Endothelial cell of umbilical vein (primary cell): ENCODE measurements at places on chromosomes 7 and 10. TPM values are rescaled to one million over a fixed set of nuclear protein-coding genes. Genes with fewer than 3 reads are reported as not detected.

DNA sequence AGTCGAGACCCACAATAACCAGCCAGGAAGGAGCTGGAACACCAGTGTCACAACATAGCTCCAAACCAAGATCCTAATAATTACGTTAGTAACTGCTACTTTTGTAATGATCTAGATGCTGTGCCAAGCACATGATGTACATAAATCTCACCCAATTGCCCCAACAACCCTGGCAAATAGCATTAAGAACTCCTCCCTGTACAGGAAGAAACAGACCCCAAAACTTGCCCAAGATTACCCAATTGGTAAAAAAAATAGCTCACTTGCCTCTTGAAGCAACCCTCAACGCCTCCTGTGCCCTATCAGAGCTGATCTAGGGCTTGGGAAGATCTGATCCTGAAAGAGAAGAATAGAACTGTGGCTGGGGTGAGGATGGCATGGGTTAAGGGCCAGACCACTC, 628.7 kb upstream of the AUTS2 start:
- H3K36me3 ChIP-seq, result no peaks in the 10 kb centered on the region
- no peak for DNase-seq
- no peaks in the 10 kb centered on the region for H3K4me1 ChIP-seq

The CTTNBP2 gene
- total RNA-seq, result 0.25 and 0.35 TPM in 2 replicates

The MBLAC1 gene
- 1.3 and 1.8 TPM in 2 replicates for total RNA-seq

GRCh38 chr7:10036693-10037092, 937.0 kb upstream of the PHF14 start:
- no peaks in the 10 kb centered on the region for H3K36me3 ChIP-seq
- no peak overlapping the region for H3K4me3 ChIP-seq
- DNase-seq, result no peak
- no peak overlapping the region for H3K27ac ChIP-seq
- H3K27me3 ChIP-seq, result no peaks in the 10 kb centered on the region

DNA sequence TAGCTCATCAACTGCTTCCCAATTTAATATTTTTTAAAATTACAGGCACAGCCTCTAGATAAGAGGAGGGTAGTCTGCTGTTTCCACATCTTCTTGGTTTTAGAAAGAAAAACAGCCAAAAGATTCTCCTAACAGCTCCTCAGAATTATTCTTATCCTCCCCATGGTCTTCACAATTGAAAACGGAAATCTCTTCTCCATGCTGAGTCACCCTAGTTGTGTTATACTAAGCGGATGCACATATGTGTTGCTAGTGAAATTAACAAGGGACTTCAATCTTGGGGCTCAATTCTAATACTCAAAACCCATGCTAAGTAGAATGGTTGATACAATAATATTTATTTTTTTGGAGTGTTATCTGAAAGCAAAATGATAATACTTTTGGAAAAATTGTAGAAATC, 71.9 kb upstream of the NPY start:
- H3K4me3 ChIP-seq, result no peak overlapping the region
- DNase-seq, result no peak
- no peaks in the 10 kb centered on the region for H3K27me3 ChIP-seq
- H3K27ac ChIP-seq, result no peak overlapping the region

GRCh38 chr7:424301-424935, 95.2 kb downstream of the PDGFA start:
- no peaks in the 10 kb centered on the region for H3K36me3 ChIP-seq
- H3K4me3 ChIP-seq, result no peak overlapping the region
- no peak overlapping the region for H3K27ac ChIP-seq
- DNase-seq, result no peak

The AFAP1L2 gene
- total RNA-seq, result 1.6 and 4.1 TPM in 2 replicates
